ENCODE measurements at places on chromosomes 5 and 9.

DNA sequence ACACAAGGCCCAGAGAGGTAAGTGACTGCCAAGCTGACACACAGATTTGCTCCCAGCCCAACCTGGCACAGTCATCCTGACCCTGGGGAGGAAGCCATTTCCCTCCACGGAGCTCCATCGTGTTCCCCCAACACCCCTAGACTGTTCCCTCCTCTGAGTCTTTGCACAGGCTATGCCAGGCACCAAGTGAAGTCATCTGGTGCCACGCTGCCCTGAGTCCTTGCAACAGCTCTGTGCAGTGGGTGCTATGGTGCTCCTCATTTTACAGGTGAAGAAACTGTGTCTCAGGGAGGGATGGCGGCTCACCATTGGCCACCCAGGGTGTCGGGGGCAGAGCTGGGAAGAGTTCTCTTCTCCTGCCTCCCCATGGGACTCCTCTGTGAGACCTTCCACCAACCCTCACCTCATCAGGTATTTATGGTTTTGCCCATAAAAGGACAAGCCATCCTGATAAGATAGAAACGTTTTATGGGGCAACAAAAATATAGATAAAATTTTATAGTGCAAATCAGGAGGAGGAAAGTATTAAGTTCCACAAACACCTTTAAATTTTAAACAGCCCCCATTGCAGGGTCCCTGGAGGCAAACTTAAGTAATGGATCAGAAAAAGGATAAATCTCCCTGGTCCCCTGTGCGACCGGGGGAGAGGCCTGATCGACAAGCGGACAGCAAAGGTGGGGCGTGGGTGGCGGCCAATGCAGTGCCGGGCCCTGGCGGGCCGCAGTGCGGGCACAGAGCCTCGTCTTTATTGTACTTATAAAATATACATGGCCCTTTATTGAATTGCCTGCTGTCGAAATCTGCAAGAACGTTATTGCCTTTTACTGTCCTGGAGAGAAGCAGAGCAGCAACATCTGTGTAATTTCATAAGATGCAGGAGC lies 50.2 kb upstream of the ZBTB43 start:
- no peak for DNase-seq

- no peak for DNase-seq
These were observed 82.8 kb downstream of the LMX1B start for GRCh38 chr9:126696401-126697145.

- no peak for DNase-seq
These were observed 47.9 kb upstream of the ZNF618 start for GRCh38 chr9:113828221-113828620.

- no peak for DNase-seq
These were observed 166.0 kb downstream of the ADAMTS12 start for GRCh38 chr5:33725806-33726205.

- DNase-seq: no peak
These were observed 32.8 kb upstream of the UBAC1 start for GRCh38 chr9:135993765-135994500.

DNA sequence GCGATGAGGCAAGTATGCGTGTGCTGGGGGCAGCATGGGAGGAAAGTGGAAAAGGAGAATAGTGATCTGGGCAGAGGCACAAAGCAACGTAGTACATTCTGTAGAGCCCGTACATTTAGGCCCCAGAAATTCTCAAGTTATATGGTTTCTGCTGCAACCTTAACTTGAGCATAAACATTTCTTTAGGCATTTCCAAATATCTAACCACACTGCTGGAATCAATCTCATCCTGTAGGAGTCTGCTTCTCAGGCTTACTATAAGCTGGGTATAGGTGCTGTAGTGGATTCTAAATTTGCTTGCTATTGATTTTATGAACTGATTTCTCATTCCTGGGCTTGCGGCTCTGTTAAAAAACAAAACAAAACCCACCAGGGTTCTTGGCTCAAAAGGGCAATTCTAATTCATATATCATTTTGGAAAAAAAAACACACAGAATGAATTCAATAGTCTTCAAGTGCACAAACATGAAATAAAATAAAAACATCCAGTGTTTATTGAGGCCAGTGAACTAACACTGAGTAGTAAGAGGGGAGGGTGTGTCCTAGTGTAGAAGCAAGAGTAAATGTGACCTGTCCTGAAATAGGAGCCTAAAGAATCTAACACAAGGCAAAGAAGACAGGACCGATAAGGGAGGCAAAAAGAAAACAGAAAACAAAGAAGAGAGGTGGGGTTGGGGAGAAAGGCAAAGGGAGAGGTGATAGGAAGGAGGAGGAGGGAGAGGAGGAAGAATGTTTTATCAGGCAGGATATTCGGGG lies 145.5 kb upstream of the LHFPL2 start:
- DNase-seq: no peak

DNA sequence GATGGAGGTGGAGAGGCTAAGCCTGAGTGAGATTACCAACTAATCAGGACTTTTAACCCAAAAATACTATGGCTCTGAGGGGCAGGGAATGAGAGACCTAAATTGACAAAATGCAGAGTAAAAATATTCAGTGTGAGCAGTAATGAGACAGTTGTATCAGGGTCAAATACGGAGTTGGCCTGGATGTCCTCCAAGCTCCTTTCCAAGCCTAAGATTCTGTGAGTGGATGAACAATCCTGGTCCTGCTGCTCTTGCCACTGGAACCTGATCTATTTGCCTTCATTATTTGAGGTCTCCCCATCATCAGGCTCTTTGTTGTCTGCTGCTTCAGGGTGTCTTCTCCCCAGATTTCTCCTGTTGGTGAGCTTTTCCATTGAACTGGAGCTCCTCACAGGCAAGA lies 1.1 kb downstream of the PDCD1LG2 start:
- DNase-seq: no peak

- DNase-seq: no peak
These were observed 16.4 kb downstream of the SEMA4D start for GRCh38 chr9:89481538-89481915.

Measured in stimulated activated CD8-positive, alpha-beta memory T cell treated with anti-CD3 and anti-CD28 coated beads, Interleukin-15, amount 100 ng/mL, for 24 hours (primary cell).